ENCODE measurements at places on chromosomes 1 and 21.

DNA sequence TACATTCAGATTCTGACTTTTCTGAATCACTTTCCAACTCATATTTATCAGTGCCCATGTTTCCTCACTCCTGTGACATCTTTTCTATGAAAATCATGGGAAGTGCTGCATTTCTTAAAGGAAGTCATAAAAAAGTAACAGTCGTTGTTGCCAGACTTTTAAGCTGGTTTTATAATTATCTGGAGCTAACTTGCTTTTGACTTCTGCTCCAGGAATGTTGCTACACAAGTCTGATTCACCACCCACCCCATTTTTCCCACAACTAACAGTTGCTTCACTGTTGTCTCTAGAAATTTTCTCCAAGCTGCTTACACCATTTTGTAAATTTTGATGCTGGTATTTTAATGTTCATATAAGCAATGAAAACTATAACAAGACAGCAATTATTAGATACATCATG, 12.2 kb downstream of the FCRLB start:
- no peak for DNase-seq

DNA sequence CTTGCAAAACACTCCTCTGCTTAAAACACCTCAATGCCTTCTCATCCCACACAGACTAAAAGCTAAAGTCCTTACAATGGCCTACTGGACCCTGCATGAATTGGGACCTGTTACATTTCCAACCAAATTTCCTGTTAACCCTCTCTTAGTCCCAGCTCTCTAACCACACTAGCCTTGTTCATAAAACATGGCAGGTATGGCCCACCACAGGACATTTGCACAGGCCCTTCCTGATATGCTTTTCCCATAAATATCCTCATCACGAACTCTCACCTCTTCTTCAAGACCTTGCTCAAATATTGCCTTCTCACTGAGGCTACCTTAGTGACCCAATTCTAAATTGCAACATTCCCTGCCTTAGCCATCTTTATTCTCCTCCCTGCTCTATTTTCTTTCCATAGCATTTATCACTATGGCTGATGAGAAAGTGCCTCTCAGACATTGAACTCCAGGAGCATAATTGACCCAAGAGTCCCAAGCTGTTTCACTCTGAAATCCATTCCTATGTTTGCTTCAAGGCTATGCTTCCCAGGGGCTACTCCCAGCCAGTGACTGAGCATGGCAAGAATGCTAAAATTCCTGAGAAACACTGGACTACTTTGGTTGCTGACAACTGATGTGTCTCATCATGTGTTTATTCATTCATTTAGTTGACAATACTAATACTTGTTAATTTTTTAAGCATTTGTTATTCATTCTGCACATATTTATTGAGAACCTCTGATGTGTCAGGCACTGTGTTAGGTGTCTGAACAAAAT, 2.7 kb upstream of the PALMD start:
- DNase-seq = no peak

GRCh38 chr1:43274125-43274803, 4.5 kb downstream of the TMEM125 start:
- DNase-seq = peak; percentile 63

DNA sequence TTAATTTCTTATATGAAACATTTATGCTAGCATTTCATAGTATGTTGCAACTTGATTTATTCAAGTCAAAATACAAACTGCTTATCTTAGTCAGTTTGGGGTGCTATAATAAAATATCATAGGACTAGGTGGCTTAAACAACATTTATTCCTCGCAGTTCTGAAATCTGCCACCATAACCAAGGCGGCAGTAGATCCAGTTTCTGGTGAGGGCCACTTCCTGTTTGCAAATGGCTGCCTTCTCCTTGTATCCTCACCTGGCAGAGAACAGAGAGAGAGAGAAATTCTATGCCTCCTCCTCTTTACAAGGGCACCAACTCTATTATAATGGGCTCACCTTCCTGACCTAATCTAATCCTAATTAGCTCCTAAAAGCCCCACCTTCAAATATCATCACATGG, 76.1 kb upstream of the RGS2 start:
- peak; percentile 12 for DNase-seq

GRCh38 chr1:53766194-53766742, 27.3 kb upstream of the GLIS1 start:
- peak; percentile 5 for DNase-seq

GRCh38 chr1:24199291-24199900, 12.3 kb upstream of the IFNLR1 start:
- peak; percentile 80 for DNase-seq

DNA sequence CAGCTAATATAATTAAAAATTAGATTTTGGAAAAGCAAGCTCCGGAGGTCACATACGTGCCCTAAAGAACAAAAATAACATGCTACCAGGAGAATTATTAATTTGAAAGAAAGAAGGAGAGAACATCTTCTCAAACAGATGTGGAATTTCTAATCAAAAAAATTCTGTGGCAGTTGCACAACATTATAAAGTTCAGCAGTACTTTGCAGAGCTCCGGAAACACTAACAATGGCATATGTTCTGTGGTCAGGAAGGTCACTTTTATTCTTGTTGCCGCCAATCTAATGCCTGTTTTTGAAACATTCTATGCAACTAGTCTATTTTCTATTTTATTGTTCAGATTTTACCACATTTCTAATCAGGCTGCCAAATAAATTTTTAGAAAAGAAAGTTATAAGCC, 186.8 kb downstream of the SMYD3 start:
- no peak for DNase-seq

DNA sequence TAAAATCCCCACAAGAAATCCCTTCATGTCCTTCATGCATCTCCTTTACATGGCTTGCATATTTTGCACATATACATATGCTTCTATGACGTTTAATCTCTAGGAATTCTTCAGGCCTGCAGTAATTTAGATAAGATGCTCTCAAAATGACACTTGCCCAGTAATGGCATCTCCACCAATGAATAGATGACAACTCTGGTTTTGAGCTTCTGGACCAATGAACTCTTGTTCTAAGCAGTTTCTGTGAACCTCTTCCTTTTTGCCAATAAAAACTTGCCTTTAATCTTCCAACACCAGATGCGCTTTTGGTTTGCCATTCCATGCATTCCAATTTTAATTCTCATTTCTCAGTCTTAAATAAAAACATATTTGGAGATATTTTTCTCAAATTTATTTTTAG, 189.8 kb upstream of the OLFM3 start:
- no peak for DNase-seq

DNA sequence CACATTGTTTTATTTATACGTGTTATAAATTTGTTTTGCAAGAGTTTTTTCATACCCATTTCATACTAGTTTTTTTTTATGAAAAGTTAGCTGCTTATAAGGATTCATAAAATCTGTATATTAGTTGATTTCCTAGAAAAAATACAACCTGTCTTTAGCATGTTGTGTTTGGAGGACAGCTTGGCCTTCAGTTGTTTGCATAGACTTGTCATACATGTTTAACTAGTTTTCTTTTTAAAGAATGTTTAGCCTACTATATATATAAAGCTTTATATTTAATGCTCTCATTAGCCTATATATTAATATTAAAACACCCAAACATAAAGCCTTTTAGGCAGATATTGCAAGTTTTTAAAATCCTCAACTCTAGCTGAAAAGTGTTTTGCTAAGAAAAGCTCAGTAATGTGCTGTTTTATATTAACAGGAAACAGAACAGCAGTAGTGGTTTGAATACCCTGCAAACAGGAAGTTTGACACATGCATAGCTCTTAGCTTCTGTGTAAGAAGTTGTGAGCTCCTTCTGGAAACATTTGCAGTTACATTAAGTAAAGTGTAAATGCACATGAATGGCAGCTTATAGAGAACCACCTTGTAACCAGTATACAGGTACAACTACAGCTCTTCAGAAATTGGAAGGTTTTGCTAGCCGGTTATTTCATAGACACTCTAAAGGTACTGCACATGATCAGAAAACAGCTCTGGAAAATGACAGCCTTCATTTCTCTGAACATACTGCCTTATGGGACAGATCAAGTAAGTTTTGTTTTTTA, at the start of gene PRKACB:
PRKACB (plus strand) TSS at position 476 of the 770 bp plus-strand sequence; CDS start at position 567, 91 bp downstream.
- DNase-seq = peak; percentile 76

GRCh38 chr1:152185544-152186391, 26.7 kb upstream of the RPTN start:
- peak; percentile 63 for DNase-seq

DNA sequence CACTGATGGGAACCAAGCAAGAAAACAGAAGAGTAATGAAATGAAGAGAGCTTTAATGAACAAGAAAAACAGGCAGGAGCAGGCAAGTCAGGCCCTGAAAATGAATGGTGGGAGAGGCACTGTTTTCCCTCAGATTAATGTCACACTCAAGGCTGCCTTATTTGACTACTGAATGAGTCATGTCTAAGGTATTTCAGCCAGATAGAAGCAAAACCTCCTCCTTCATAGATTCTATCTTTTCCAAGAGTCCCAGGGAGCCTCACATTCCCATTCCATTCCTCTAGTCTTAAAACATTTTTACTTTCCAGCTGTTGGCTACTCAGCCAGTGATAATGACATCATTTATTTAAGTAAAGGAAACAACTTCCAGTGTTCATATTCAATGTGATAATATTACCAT, 228.4 kb upstream of the NRIP1 start:
- DNase-seq = no peak

GRCh38 chr1:47262787-47263413, 30.9 kb upstream of the TAL1 start:
- DNase-seq = peak; percentile 49

- no peak for DNase-seq
Measured at GRCh38 chr21:45211661-45212060, 76.0 kb downstream of the POFUT2 start.

- no peak for DNase-seq
Measured at GRCh38 chr1:101278845-101279244, 42.0 kb downstream of the S1PR1 start.

GRCh38 chr1:111732718-111733117, 6.5 kb downstream of the INKA2 start:
- no peak for DNase-seq

GRCh38 chr1:14365301-14365988, 233.0 kb upstream of the KAZN start:
- no peak for DNase-seq

GRCh38 chr1:147349533-147349932, 107.0 kb downstream of the CHD1L start:
- DNase-seq = no peak

- DNase-seq = no peak
Measured at GRCh38 chr1:238001818-238002217, 111.1 kb upstream of the ZP4 start.

DNA sequence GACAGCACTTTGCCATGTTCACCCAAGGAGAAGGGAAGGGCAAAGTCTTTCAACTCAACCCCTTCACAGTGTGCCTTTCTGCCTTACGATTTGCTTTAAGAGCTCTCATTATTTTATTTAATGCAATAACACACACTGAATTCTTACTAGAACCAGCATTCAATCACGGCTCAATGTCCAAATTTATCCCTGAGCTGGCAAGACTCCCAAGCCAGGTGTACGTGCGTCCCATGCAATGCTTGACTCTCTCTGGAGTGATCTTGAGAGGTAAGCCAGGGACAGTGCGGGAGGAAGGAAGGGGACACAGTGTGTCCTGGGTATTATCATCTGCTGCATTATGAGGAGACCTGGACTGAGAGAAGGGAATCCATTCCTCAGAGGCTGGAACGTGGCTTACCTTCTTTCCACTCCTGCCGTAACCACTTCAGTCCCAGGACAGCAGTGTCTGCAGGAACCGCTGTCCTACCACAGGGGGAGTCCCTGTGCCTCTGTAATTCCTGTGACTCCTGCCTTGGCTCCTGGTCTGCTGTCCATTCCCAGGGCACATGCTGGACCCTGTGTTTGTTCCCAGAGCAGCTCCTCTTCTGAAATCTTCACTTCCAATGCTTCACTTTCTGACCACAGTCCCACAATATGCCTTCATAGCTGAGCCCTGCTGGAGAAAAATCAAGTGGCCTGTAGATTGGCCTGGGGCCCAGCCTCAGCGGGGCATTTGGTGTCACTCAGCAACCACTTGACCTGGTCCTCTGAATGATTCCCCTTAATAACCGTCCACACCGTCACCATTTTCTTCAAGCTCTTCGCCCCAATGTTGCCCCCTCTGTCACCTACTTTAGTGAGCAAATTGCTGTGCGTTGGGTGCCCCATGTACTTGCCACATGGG, 28.6 kb upstream of the STUM start:
- no peak for DNase-seq

DNA sequence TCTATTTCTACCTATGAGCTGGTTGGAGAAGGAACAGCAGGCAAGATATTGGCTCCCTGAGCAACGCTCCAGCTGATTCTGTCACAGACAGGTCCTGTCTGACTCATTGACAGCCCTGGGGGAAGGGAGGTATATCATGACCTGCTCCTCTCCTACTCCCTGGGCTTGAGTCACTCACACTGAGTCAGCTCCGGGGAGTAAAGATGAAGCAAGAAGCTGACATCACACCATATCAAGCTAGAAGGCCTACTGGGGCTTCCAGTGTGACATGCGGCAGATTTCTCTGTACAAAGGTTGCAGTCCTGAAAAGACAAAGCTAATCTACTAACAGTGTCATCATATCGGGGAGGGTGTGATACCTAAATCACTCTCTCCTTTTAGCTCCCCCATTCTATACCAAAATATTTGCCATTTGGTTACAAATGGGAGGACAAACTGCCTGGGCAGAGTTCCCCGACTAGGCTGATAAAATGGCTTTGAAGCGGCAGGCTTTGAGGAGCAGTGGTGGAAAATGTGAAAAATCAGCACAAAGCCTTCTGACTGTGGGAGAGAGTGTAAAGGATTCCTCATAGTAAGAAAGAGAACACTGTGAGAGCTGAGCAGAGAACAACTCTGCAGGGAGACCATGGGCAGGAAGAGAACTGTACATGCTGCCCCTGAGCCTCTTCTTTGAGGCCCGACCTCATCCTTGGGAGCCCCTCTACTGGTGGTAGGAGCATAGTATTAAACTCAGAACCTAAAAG, 15.5 kb downstream of the PI4KB start:
- DNase-seq = peak; percentile 93

DNA sequence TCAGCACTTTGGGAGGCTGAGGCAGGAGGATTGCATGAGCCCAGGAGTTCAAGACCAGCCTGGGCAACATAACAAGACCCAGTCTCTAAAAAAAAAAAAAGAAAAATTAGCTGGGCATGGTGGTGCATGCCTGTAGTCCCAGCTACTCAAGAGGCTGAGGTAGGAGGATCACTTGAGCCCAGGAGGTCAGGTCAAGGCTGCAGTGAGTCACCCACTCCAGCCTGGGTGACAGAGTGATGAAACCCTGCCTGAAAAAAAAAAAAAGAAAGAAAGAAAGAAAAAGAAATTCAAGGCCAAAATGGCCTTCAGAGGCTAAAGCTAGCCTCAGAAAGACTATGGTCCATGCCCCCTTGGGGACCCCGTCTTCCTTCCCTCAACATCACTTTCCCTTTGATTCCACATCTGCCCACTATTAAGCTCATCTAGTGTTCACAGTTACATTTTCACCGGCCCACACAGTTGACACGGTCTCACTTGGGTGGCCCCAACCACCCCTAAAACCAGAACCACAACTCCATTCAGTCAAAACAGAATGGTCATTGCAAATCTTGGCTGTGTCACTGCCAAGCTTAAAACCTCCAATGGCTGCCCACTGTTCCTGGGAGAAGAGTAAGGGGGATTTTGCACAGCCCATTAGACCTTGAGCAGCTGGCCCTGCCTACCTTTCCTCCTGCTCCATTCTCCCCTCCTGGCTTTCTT, 2.1 kb upstream of the CAPN8 start:
- DNase-seq = no peak

All from activated CD4-positive, alpha-beta T cell treated with anti-CD3 and anti-CD28 coated beads, Interleukin-2, Interleukin-6, amounts not matched to agents 100 ng/mL and 50 ng/mL, durations not matched to agents 16 hours and 8 hours (primary cell).